Adrenal gland (tissue), 19 donors: ENCODE measurements at places on chromosomes 1 and 21. TPM values are rescaled to one million over a fixed set of nuclear protein-coding genes. Genes with fewer than 3 reads are reported as not detected.

DNA sequence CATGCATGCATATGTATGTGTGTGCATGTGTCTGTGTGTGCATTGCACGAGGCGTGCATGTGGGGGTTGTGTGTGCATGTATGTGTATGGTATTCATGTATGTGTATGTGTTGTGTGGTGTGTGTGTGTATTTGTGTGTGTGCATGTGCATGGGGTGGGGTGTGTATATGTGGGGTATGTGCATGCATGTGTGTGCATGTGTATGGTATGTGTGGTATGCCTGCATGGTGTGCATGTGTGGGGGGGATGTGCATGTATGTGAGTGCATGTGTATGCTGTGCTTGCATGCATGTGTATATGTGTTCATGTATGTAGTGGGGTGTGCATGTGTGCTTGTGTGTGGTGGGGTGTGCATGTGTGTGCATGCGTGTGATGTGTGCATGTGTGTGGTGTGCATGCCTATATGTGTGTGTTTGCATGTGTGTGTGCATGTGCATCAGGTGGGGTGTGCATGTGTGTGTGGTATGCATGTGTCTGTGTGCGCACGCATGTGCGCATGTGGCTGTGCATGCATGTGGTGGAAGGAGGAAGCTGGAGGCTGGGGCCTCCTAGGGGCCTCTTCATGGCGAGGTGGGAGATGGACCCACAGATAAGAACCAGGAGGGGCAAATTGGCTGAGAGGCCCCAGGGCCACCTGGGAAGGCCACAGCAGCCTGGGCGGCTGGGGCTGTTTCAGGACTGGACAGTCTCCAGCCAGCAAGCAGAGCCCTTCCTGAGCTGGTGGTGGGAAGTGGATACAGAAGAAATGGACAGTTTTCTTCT lies 35.9 kb upstream of the ARF1 start:
- H3K27me3 ChIP-seq = no peaks in the 10 kb centered on the region
- H3K4me1 ChIP-seq = no peaks in the 10 kb centered on the region
- no peaks in the 10 kb centered on the region for H3K36me3 ChIP-seq
- H3K4me3 ChIP-seq = no peak overlapping the region
- H3K27ac ChIP-seq = no peak overlapping the region

GRCh38 chr1:151673407-151673806 lies 43.2 kb downstream of the CELF3 start:
- H3K36me3 ChIP-seq = no peaks in the 10 kb centered on the region
- no peak overlapping the region for H3K27ac ChIP-seq
- no peak overlapping the region for H3K4me3 ChIP-seq

RAB25 gene
- not detected for total RNA-seq

- H3K4me1 ChIP-seq = peaks cover 4% of the 10 kb centered on the region
- H3K36me3 ChIP-seq = no peaks in the 10 kb centered on the region
- no peak overlapping the region for H3K4me3 ChIP-seq
- no peaks in the 10 kb centered on the region for H3K27me3 ChIP-seq
These were observed 11.6 kb upstream of the TTC39A start for GRCh38 chr1:51341876-51342496.

- H3K27me3 ChIP-seq = no peaks in the 10 kb centered on the region
- no peaks in the 10 kb centered on the region for H3K4me1 ChIP-seq
- H3K27ac ChIP-seq = no peak overlapping the region
- DNase-seq = no peak
- no peak overlapping the region for H3K4me3 ChIP-seq
- H3K36me3 ChIP-seq = no peaks in the 10 kb centered on the region
These were observed 55.7 kb downstream of the RGS5 start for GRCh38 chr1:163147019-163147418.

DNA sequence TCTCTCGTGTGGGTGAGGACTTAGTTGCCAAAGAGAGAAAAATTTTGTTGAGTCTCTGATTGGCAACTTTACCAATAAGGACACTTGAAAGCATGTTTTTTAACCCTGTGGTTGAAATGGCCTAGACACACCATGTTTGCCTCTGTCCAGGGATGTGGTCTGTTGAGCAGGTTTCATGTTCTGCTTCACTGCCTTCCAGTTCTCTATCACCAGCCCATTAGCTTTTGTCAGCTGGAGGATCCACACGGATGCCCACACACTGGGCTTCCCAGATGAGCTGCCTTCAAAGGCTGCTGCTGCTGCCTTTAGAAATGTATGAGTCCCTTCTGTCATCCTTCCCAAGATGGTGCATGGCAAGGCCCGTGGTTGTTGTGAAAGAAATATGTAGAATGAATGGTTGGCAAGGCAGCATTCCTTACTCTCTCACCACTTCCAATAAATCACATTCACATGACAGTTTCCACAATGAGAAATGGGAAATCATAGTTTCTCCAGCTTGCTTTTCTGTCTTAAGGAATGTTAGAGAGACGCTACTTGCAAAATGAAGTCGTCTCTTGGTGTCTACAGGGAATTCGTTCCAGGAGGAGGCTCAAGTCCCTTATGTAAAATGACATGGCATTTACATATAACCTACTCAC lies 108.2 kb upstream of the SLC35F3 start:
- no peaks in the 10 kb centered on the region for H3K27me3 ChIP-seq
- H3K36me3 ChIP-seq = no peaks in the 10 kb centered on the region
- H3K4me3 ChIP-seq = no peak overlapping the region
- H3K4me1 ChIP-seq = no peaks in the 10 kb centered on the region
- no peak overlapping the region for H3K27ac ChIP-seq
- no peak for DNase-seq

GRCh38 chr1:84489766-84490165 lies 10.7 kb downstream of the RPF1 start:
- DNase-seq = no peak
- H3K4me1 ChIP-seq = no peaks in the 10 kb centered on the region
- H3K27ac ChIP-seq = no peak overlapping the region
- no peaks in the 10 kb centered on the region for H3K27me3 ChIP-seq

DNA sequence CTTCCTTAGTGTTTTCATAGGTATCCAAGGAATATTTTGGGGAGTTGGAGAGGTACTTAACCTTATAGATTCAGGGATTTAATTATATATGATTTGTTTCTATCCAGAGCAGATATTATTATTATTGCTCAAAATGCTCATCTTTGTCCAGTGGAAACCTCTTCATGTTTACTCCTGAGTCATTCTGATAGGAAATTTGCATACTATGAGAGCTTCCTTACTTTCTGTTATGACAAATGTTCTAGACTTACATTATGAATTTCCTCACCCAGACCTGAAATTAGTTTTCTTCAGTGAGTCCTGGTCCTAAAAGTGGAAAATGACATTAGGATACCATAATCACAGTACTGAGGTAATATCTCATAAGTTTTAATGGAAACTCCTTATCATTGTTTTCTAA lies 57.5 kb upstream of the PLPPR5 start:
- no peaks in the 10 kb centered on the region for H3K36me3 ChIP-seq
- H3K4me3 ChIP-seq = no peak overlapping the region
- no peaks in the 10 kb centered on the region for H3K4me1 ChIP-seq
- no peak overlapping the region for H3K27ac ChIP-seq

- H3K27ac ChIP-seq = no peak overlapping the region
- H3K4me3 ChIP-seq = no peak overlapping the region
These were observed 23.3 kb upstream of the NBL1 start for GRCh38 chr1:19620786-19621185.

TAF1A gene
- total RNA-seq = 5.8 TPM

DNA sequence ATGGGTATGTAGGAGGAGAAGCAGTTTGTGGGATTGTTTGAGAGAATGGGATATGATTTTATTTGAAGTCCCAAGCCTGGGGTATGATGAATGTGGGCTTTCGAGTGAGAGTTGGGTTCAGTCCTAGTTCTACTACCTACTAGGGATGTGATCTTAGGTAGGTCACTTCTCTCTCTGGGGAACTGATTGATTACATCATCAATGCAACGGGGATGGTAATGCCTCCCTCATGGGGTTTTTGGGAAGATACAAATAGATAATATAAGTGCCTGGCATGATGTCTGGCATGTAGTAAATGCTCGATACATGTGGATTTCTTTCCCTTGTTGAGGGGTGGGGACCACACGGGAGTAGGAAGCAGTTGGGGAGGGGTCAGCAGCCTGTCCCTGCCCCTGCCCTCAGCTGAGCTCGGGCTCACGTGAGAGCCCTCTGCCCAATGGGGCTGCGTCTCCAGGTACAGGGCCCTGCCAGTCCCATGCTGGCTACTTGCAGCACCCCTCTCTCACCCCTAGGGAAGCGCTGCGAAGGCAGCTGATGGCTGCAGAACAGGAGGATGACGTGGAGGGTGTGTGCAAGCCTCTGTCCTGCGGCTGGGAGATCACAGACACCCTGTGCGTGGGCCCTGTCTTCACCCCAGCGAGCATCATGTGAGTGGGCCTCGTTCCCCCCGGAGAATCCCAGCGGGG lies 38.7 kb downstream of the AZIN2 start:
- H3K4me1 ChIP-seq = no peaks in the 10 kb centered on the region
- H3K27me3 ChIP-seq = no peaks in the 10 kb centered on the region
- DNase-seq = no peak
- no peaks in the 10 kb centered on the region for H3K36me3 ChIP-seq
- H3K27ac ChIP-seq = no peak overlapping the region
- no peak overlapping the region for H3K4me3 ChIP-seq

GRCh38 chr1:167687919-167688519 lies 33.8 kb upstream of the MPZL1 start:
- peak; percentile 90 for DNase-seq
- H3K4me1 ChIP-seq = peaks cover 31% of the 10 kb centered on the region
- H3K36me3 ChIP-seq = peaks cover 4% of the 10 kb centered on the region

GRCh38 chr1:177249231-177249630 lies 78.5 kb downstream of the BRINP2 start:
- peaks cover 6% of the 10 kb centered on the region for H3K4me1 ChIP-seq
- no peak for DNase-seq
- H3K27ac ChIP-seq = no peak overlapping the region
- H3K36me3 ChIP-seq = no peaks in the 10 kb centered on the region

DNA sequence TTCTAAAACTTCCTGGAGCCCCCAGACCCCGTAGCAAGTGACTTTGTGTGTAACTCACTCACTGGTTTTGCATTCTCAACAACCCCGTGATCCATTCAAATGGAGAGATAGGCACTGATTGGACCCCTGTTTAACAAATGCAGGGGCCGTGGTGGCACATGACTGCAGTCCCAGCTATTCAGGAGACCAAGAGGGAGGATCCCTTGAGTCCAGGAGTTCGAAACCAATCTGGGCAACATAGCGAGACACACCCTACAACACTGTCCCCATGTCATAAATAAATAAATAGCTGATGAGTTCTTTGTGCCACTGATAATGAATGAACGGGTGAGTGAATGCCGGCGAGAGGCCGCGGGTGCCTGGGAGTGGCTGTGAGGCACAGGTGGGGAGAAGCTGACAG lies 59.4 kb upstream of the PAX7 start:
- no peaks in the 10 kb centered on the region for H3K36me3 ChIP-seq
- no peak overlapping the region for H3K27ac ChIP-seq
- H3K27me3 ChIP-seq = peaks cover 9% of the 10 kb centered on the region
- H3K4me1 ChIP-seq = no peaks in the 10 kb centered on the region

DNA sequence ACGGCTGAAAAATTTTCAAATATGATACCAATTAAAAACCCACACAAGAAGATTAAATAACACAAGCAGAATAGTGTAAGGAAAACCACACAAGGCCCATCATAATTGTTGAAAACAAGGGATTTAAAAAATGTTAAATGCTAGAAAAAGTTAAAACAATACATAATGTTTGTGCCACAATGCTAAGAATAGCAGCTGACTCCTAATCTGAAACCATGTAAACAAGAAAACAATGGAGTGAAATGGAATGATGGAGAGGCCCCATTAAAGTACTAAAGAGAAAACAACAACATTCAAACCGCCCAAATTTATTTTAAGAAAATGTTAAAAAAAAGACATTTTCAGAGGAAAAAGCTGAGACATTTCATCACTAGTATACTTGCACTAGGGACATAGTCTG lies 663.6 kb upstream of the NCAM2 start:
- H3K4me1 ChIP-seq = no peaks in the 10 kb centered on the region
- no peak overlapping the region for H3K27ac ChIP-seq
- H3K27me3 ChIP-seq = no peaks in the 10 kb centered on the region
- no peak overlapping the region for H3K4me3 ChIP-seq

DNA sequence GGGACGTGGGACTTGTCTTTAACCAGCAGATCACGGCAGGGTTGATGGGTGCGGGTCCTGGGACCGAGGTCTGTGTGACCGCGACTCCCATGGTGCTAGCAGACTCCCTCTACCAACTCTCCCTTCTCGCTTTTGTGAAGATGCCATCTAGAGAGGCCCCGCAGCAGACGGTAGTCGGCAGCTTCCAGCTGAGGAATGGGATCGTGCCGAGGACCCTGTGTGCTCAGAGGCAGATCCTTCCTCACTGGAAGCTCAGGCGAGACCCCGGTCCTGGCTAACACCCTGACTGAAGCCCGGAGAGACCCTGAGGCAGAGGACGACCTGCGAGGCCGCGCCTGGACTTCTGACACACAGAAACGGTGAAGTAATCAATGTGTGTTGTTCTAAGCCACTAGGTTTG lies 12.5 kb upstream of the SPATC1L start:
- H3K27ac ChIP-seq = no peak overlapping the region
- peak; percentile 9 for DNase-seq
- H3K4me1 ChIP-seq = no peaks in the 10 kb centered on the region
- no peak overlapping the region for H3K4me3 ChIP-seq
- H3K27me3 ChIP-seq = no peaks in the 10 kb centered on the region
- peaks cover 56% of the 10 kb centered on the region for H3K36me3 ChIP-seq

NTMT2 gene
- total RNA-seq = not detected

TMEM125 gene
- total RNA-seq = 0.21 TPM

- no peak overlapping the region for H3K27ac ChIP-seq
- no peak overlapping the region for H3K4me3 ChIP-seq
- H3K36me3 ChIP-seq = no peaks in the 10 kb centered on the region
- H3K4me1 ChIP-seq = no peaks in the 10 kb centered on the region
- no peak for DNase-seq
These were observed 7.7 kb upstream of the KLF17 start for GRCh38 chr1:44110916-44111315.

GRCh38 chr1:43729816-43730463 lies 22.6 kb downstream of the ST3GAL3 start:
- no peaks in the 10 kb centered on the region for H3K36me3 ChIP-seq
- no peaks in the 10 kb centered on the region for H3K27me3 ChIP-seq
- H3K27ac ChIP-seq = no peak overlapping the region
- no peaks in the 10 kb centered on the region for H3K4me1 ChIP-seq
- no peak for DNase-seq

GRCh38 chr21:44513389-44514217 lies 26.4 kb downstream of the KRTAP10-1 start:
- DNase-seq = no peak
- no peaks in the 10 kb centered on the region for H3K36me3 ChIP-seq
- no peak overlapping the region for H3K4me3 ChIP-seq
- no peak overlapping the region for H3K27ac ChIP-seq
- no peaks in the 10 kb centered on the region for H3K4me1 ChIP-seq

DNA sequence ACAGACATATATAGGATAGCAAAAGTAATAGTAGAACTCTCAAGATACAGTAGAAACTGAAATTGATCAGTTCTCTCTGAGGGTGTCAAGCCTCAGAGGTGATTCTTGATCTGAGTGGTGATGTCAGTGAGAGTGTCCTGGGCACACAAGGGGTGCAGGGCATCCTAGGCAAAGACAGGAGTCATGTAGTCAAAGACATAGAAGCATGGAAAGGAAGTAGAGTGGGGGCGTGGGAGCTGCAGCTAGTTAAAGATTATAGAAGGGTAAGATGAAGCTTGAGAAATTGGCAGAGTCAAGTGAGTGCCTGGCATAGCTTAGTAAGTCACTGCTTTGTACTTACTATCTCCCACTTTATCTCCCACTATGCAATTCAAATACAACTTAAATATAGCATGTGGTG lies 22.8 kb downstream of the CDC7 start:
- no peak overlapping the region for H3K4me3 ChIP-seq
- no peaks in the 10 kb centered on the region for H3K27me3 ChIP-seq
- no peaks in the 10 kb centered on the region for H3K36me3 ChIP-seq
